ENCODE measurements at places on chromosomes 3 and 15.

GRCh38 chr3:160176923-160177322, 48.3 kb upstream of the C3orf80 start:
- no peak for DNase-seq

DNA sequence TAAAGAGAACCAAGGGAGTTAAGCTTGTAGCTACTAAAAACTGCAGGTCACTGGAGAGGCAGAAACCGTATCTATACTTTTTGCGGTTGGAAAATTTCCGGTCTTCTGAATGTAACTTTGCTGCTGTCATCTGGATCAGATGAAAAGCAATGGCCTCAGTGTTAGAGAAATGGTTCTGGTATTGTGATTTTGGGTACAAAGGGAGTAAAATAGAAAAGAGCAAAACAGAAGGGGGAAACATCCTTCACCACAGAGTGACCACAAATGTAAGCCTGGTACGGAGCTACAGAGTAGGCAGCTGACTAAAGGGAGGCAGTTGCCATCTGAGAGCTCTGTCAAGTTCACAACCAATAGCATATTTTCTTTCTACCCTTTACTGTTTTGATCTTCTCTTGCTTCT, 5.6 kb downstream of the CD96 start:
- no peak for DNase-seq

- no peak for DNase-seq
Measured at GRCh38 chr15:79798311-79798710, 98.5 kb downstream of the MTHFS start.

DNA sequence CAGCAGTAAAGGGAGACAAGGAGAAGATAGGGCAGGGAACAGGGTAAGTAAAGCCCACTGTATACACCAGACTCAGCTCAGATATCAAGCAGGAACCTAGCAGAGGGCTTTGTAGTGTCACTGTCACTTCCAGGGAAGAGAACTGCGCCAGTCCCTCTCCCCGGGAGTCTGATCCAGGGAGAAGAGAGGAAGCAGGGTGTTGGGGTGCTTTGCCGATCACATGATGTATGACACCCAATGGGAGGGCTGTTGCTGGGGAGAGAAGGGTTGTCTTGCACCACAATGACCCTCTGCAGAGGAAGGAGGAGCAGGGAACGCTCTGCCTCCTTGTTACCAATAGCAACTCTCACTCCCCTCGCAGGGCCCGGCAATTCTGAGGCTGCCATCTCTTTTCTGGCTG, 147.2 kb upstream of the SLC2A2 start:
- no peak for DNase-seq

DNA sequence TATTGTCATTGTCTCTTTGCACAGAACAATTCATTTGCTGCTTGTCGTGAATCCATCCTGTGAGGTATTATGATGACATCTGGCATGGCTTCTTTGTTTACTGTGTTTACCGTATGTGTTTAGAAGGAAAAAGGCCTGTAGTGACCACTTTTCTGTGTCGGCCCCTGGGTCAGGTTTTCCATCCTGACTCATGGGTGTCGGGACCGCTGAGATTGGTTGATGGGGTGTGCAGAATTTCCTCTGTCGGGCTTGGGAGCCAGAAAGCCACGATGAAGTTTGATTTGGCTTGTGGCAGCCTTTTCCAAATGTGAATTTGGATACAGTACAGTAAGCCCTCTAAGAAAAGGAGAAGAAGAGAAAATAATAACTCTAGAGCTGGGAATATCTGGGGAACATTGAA, 113.5 kb downstream of the FNDC3B start:
- peak; percentile 48 for DNase-seq

GRCh38 chr15:46270481-46271147, 635.8 kb downstream of the SQOR start:
- no peak for DNase-seq

DNA sequence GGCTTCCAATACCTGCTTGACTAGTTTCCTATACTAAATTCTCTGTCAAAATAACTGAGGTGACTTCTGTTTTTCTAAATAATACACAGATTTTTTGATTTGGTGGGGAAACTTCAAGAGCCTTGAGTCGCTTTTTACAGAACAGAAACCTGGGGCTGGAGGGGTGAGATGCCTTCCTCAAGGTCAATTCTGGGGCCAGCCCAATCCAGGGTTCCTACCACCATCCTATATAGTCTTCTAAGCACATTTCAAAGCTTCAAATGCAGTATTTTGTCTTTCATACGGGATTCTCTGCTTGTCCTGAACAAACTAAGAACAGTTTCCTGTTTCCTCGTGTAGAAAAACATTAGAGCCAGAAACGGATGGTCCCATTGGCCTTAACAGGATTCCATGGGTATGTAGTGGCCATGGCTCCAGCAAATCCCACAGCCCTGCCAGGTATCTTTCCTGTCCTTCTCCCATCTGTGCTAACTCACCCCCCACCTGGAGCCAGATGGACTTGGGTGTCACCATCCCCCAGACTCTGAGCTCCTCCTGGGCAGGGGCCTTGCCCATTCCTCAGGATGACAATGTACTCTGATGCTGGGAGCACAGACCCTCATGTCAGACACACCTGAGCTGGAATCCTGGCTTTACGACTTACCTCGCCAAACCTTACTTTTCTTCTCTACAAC, 146.9 kb downstream of the KLF13 start:
- no peak for DNase-seq

DNA sequence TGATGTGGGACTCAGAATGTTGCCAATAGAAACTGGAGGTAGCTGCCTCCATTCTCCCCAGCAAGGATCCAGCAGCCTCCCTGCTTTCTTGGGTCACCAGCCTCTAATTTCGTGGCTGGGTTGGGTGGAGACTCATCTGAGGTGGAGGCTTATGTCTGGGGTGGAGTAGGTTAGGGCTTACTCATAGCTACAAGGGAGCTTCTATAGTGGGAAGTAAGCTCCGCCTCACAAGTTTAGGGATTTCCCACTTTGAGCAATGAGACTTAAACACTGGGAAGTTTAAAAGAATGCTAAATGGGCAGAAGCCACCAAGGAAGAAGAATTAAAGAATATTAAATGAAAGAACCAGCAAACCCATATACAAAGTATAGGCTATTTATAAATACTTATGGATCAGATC, 63.8 kb downstream of the GJD2 start:
- no peak for DNase-seq

DNA sequence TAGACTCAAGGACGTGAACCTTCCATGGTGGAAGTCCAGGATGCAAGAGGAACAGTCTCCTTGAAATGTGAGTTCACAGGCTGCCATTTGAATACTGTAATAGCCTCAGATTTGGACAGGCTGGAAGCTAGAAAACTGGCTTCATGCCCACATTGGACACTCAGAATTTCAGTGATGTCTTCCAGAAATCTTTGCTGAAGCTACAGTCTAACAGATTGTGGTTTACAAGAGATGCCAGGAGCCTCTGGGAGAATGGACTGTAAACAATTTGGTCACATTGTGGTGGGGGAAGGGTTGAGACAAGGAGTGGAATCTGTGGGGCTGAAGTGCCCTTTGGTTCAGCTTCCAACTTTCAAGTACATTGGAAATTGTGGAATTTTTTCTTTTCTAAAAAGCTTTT, 252.0 kb upstream of the PROK2 start:
- no peak for DNase-seq

DNA sequence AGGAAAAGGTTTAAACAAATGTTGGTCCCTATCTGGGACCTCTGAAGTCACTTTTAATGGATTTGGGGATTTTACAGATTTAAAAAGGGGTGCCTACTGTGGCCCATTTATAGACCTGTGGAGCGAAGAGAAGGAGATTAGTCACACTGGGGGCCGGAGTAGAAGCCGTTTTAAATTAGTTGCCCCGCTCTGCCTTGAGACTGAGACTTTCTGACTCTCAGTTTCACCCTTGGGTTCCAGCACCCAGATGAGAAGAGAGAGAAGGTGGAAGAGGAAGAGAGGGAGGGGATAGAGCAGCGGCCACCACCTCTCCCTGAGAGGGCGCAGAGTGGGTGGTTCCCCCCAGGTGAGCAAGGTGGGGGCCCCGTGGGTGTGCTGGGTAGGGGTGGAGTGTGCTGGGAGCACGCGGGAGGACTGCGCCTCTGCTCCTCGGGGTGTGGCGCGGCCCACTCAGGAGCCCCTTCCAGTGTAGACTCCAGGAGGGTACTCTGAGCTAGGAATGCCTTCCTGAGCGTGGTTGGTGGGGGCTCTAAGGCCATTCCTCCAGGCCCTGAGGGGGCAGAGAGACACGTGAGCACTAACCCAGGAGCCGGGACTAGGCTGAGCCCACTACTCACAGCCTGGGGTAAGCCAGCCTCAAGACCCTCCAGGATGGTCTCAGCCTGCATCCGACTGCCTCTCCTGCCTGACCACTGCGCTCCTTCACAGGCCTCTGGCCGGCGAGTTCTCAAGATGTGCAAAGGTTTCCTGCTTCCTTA, 32.6 kb upstream of the RAB6B start:
- no peak for DNase-seq

All from HS-5 (cell line).